ENCODE measurements at places on chromosomes 5 and 9.

DNA sequence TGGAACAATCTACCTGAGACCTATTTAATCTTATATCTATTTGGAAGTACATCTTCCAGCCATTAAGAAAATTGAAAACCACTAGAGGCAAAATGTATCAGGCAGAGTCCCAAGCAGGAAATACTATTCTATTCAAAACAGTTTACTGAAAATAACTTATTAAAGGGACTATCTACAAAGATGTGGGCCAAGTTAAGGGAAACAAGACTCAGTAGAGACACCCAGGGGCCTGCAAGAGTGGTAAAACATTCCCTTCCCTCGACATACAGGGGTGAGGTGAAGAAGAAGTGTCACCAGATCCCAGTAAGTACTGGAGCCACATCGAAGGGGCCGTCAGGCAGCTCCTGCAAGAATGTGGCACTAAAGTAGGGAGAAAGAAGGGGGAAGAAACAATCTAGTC, 12.1 kb upstream of the NRG2 start:
- no peaks in the 10 kb centered on the region for H3K36me3 ChIP-seq
- no peak overlapping the region for H3K27ac ChIP-seq
- no peak overlapping the region for H3K4me3 ChIP-seq
- H3K27me3 ChIP-seq: no peaks in the 10 kb centered on the region

- H3K27me3 ChIP-seq: no peaks in the 10 kb centered on the region
- H3K4me1 ChIP-seq: no peaks in the 10 kb centered on the region
- H3K36me3 ChIP-seq: no peaks in the 10 kb centered on the region
Observed at GRCh38 chr5:673161-673830, 19.9 kb downstream of the TPPP start.

DNA sequence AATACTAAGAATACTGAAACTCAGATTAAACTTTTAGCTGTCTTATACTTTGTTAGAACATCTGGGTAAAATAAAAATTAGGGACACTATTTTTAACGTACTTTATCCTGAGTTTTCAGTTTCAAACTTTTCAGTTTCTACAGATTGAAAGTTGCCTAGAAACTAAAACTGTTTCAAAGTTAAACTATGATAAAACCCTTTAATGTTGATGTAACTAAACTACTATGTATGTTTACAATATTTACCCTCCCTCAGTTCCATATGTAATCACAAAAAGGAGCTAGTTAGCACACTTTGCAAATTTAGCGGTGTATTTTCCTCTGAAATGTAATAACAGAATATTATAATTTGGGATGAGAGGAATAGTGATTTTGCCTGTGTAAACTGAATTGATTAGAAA, 105.9 kb downstream of the MTREX start:
- H3K4me1 ChIP-seq: peaks cover 17% of the 10 kb centered on the region
- H3K27me3 ChIP-seq: no peaks in the 10 kb centered on the region
- no peak overlapping the region for H3K27ac ChIP-seq
- no peak overlapping the region for H3K4me3 ChIP-seq
- H3K36me3 ChIP-seq: no peaks in the 10 kb centered on the region

- H3K27ac ChIP-seq: no peak overlapping the region
- H3K36me3 ChIP-seq: no peaks in the 10 kb centered on the region
- no peaks in the 10 kb centered on the region for H3K4me1 ChIP-seq
- DNase-seq: no peak
- no peaks in the 10 kb centered on the region for H3K27me3 ChIP-seq
Observed at GRCh38 chr5:149420545-149421371, 41.7 kb upstream of the IL17B start.

- no peaks in the 10 kb centered on the region for H3K27me3 ChIP-seq
- no peak overlapping the region for H3K27ac ChIP-seq
- no peaks in the 10 kb centered on the region for H3K4me1 ChIP-seq
Observed at GRCh38 chr9:15211160-15211814, 95.7 kb downstream of the TTC39B start.

DNA sequence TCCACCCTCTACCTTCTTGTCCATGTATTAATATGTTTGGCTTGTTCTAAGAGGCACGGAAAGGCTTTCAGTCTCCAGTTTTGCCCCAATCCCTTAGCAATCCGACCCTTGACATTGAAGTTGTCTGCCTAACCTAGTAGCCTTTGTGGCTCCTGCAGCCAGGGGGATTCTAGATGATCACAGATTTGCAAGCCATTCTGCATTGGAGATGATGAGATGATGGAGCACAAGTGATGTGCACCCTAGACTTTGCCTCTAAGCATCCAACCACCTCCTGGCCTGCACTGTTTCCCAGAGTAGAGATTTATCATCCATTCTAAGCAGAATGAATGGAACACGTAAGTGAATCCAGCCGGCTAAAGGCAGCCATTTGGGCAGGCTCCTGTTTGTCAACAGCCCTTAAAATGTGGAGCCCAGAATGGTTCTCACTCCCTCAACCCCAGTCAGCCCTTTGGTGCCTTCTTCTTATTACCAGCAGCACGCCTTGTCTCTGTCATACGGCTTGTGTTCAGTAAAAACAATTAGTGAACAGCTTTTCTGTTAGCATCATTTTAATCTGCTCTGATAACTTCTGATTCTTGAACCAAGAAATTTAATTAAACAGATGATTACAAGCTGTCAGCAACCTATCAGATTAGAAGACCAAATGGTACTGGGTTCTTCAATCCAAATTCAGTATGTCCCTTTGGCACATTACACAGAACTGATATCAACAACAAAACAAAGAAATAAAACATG, 5.7 kb upstream of the TRAF1 start:
- DNase-seq: no peak
- H3K36me3 ChIP-seq: no peaks in the 10 kb centered on the region
- peak overlapping the region; percentile 35 for H3K4me3 ChIP-seq
- H3K4me1 ChIP-seq: peaks cover 77% of the 10 kb centered on the region
- H3K27me3 ChIP-seq: no peaks in the 10 kb centered on the region

All from MM.1S (cell line).